ENCODE measurements at places on chromosomes 13 and 19.
A peak's percentile ranks its signal among the peaks of the same experiment; 100 is the strongest.

DNA sequence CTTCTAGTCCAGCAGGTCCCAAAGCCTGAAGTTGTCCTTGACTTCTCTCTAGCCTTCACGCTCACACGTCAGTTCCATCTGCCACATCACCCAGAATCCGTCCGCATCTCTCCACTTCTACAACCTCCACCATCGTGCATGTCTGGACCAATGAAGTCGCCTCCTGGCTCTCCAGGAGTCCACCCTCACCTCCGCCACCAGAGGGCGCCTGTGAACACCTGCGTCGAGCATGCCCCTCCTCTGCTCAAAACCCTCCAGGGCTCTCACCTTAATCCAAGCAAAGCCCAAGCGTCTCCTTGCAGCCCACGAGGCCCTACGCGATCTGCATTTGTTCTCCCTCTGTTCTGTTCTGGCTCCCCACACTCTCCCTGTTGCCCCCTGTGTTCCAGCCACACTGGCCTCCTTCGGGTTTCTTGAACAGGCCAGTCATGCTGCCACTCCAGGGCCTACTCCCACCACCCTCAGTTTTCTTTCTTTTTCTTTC is 3.7 kb downstream of the USHBP1 start:
- peak; percentile 92 for DNase-seq

GRCh38 chr13:95100525-95101433 is 200.5 kb downstream of the ABCC4 start:
- no peak for DNase-seq

DNA sequence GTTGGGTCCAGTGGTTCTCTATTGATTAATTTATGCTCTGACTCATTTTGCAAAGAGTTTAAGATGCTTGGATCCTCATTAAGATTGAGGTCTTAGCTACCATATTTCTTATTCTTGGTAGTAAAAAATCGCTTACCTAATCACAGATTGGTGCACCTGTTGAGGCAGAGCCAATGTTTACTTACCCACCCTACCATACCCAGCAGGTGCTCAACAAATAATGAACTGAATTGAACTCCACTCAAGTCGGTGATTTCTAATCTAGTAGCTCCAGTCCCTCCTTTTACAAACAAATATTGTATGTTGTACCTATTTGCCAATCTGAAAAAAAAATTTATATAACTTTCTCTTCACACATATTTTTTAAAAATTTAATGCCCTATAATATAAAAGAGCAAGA is 361.0 kb downstream of the FGF14 start:
- DNase-seq: peak; percentile 93

GRCh38 chr13:40664350-40665125 is 1.9 kb downstream of the FOXO1 start:
- DNase-seq: peak; percentile 14

DNA sequence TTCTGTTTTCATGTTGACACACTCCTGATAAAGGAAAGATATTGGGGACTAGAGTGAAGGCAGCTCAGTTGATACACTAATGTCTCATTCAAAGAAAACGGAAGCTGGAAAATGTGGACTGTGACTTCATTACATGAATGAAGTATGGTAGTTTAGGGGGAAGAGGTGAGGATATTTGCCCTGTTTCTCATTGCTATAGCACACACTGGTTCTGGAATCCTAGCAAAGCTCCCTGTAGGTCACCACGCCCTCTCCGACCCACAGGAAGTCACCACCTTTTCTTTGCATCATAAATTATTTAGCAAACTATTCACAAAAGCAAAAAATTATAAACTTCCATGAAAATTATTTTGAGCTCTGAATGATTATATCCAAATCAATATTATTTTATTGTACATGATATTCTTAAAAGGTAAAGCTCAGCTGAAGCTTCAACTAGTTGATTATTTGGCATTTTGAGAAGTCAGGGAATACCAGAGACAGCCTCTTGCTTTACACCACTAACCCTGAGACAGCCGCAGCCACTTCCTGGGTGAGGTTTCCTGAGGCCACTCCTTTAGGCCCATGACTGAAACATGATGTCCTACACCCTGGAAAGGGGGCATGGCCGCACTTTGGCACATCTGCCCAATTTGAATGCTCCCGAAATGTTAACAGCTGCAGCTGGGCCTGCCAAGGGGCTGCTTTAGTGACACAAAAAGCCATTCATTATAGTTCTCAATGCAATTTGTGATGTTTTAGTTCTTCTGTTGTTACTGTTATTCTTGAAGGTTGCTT is 50.0 kb upstream of the WDFY2 start:
- no peak for DNase-seq

GRCh38 chr19:55091955-55092354 is 16.3 kb downstream of the EPS8L1 start:
- no peak for DNase-seq

GRCh38 chr13:91078093-91078679 is 269.3 kb upstream of the MIR17HG start:
- peak; percentile 33 for DNase-seq

GRCh38 chr13:77503398-77503797 is 32.1 kb upstream of the SCEL start:
- DNase-seq: no peak

DNA sequence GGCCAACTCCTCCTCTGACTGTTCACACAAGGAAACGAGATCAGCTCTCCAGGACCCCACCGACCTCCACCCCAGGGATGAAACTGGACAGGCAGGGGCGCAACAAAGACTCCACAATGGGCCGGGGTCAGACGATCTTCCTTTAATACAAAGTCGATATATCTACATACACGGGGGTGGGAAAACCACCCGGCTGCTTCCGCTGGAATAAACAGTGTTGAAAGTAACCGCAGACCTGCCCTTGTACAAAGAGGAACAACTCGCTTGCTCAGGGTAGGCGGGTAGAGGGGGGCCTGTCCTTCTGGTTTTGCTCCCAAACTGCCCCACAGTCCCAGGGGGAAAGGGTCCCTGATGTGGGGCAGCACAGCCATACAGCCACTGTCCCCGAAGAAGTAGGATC is 135.2 kb downstream of the PTPRS start:
- DNase-seq: no peak

DNA sequence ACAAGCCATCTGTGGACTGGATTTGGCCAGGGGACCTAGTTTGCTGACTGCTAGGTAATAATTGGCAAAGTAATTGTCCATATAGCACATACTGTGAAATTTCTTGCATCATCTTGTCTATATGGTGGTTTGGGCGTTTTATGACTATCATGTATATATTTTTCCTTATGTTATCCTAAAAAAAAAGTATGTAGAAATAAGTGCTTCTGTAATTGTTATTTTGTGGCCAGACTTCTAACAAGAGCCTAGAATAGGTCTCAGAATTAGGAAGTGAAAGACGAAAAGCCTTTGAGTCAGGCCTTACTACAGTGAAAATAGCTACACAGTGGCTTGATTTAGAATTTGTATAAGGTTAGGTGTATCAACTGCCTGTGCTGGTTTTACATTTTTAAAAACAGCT is 4.2 kb downstream of the FNDC3A start:
- no peak for DNase-seq

GRCh38 chr19:35757231-35757748 is 461 bp upstream of the HSPB6 start:
- DNase-seq: peak; percentile 90

GRCh38 chr13:40428354-40428753 is 238.1 kb downstream of the FOXO1 start:
- DNase-seq: no peak

GRCh38 chr13:57137585-57137984 is 3.1 kb upstream of the PRR20A start:
- no peak for DNase-seq

DNA sequence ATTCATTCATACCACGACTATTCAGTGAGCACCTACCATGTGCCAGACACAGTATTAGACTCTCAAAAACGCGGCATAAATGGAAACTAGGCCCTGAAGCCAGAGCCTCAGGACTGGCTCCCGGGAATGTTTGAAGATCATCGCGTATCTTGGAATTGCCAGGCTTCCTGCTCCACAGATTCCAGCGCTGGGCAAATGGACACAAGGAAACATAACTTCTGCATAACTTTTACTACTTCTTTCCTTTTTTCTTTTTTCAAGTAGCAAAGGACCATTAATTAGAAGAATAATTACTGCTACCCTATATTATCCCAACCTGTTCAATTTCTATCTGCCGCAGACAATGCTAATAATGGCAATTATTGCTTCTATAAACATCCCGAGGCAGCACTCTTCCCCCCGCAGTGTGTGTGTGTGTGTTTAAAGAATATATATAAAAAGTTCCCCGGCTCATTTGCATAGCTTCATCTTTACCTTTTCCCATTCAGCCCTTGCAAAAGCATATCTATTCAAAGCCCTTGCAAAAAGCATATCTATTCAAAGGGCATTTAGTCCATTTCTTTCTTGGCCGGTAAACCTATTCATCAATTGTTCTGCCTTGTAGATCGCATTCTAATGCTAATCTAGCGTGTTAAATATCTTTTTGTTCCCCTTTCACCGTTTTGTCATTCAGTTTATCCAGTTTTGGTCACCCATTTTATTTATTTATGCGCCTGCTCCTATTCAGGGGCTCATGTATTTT is 6.1 kb downstream of the SOX21 start:
- DNase-seq: peak; percentile 82

- no peak for DNase-seq
Measured at GRCh38 chr19:40303765-40304164, 18.6 kb upstream of the AKT2 start.

DNA sequence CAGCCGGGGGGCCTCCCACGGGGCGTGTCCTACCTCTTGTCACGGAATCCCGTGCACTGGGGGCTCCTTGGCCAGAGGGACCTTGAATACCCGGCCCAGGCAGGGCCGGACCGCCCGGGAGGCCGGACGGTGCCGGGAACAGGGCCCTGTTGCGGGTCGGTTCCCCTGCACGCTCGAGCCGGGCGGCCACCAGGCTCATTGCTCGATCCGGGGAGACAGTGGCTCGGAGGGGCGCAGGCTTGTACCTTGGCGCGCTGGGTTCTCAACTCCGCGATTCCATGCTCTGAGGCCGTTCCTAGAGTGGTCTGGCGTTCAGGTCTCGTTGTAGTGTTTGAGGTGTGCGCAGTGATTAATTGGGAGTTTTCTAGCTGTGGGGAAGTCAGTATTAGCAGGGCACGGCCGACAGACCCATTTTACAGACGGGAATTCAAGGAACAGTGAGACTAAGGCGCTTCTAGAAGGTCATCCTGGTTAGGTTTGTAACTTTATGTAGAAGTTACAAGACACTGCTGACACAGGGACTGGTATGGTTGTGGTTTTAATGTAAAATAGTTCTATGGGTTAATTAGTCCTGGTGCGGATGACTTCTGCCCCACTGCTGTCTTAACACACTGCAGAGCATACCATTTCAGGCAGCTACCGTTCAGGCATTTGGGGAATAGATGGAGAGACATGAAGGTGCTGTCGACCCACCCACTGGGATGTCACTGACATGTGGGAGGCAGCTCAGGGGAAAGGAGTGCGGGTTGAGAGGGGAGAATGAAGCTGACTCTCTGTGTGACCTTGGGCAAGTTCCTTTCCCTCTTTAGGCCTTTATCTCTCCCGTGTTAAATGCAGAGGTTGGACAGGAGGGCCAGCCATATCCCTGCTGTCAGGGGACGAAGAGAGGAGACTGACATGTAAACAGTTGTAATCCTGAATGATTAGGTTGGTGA is 592 bp downstream of the CLPTM1 start:
- no peak for DNase-seq

DNA sequence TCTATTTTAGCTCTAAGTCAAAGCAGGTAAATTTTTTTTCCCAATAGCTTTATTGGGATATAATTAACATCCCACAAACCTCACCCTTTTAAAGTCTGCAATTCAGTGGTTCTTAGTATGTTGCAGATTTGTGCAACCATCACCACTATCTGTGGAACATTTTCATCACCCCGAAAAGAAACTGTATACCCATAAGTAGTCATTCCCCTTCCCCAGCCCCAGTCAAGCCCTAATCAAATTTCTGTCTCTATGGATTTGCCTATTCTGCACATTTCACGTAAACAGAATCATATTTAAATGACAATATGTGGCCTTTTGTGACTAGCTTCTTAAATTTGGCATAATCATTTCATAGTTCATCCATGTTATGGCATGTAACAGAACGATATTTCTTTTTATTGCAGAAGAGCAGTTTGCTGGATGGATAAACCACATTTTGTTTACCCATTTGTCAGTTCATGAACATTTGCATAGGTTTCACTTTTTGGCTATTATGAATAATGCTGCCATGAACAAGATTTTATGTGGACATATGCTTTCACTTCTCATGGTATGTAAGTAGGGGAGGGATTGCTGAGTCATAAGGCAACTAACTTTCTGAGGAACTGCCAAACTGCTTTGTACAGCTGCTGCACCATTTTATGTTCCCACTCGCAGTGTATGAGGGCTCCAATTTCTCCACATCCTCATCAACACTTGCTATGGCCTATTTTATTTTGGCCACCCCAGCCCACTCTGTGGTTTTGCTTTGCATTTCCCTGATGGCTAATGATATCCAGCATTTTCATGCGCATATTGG is 10.9 kb downstream of the SLC46A3 start:
- no peak for DNase-seq

GRCh38 chr19:28242317-28242927 is 970.5 kb downstream of the UQCRFS1 start:
- DNase-seq: peak; percentile 3

DNA sequence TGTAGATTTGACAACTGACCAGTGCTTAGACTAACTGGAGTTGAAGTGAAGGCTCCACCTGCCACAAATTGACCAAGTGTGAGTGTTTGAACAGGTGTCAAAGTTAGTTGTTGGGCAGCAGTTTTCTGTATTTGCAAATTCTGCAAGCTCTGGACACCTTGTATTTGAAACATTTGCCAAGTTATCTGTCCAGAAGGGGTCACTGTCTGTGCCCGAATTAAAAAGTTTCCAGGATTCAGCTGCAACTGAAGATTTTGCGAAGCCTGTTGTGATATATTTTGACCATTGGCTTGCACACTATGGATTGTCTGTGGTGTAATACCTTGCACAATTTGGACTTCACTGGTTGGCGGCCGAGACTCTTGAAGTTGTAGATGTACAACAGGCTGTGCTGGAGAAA is 1690.7 kb downstream of the SLITRK5 start:
- DNase-seq: peak; percentile 17

GRCh38 chr13:99158846-99159245 is 41.8 kb upstream of the UBAC2 start:
- DNase-seq: no peak

GRCh38 chr19:18205200-18205892 is 1.5 kb upstream of the RAB3A start:
- DNase-seq: peak; percentile 86

DNA sequence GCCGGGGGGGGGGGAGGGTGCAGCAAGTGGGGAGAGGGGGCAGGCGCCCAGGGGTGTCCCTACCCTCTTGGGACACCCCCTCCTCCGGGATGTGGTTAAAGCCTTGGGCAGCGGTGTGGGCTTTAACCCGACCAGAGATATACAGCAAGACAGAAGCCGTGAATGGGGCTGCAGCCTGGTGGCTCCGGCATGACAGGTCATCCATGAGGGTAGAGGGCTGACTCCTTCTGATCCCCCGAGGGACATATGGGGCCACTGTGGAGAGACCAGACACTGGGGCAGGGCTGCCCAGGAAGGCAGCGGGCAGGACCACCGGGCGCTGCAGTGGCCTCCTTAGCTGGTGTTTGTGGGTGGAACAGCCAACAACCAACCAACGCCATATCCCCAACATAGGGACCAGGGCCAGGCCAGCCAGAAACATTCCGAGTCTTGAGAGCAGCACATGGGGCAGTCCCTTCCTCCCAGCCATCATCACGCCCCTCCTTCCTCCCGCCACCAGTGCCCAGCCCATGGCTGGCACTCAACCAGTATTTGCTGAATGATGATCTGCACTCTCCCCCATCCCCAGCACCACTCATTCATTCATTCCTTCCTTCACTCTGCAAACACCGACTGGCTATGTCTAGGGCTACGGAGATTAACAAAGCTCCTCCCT is 18.2 kb downstream of the ELAVL1 start:
- no peak for DNase-seq

- peak; percentile 55 for DNase-seq
Measured at GRCh38 chr13:51834581-51835171, 10.3 kb downstream of the TMEM272 start.

- no peak for DNase-seq
Measured at GRCh38 chr13:33369073-33369472, 83.5 kb upstream of the STARD13 start.

Measured in NCI-H69 (cell line).